IPS DF 6.9 (cell line): ENCODE measurements at places on chromosomes 2 and 18.

DNA sequence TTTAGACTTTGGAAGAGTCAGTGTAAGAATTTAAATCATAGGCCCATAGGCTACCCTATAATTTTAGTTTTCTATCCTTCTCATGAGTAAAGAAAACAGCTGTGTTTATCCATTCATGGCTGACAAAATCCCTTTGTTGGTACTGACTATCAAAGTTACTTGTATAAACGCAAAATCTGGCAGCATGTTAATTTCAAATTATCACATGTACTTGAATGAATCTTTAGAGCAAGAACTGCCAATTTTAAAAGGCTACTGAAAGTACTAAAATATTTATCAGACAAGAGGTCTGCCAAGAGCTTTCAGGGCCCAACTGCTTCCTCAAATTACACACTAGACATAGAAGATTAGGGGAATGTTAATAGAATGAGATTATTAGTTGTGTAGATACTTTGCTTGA is 66.6 kb downstream of the MYL12B start:
- no peak for DNase-seq

DNA sequence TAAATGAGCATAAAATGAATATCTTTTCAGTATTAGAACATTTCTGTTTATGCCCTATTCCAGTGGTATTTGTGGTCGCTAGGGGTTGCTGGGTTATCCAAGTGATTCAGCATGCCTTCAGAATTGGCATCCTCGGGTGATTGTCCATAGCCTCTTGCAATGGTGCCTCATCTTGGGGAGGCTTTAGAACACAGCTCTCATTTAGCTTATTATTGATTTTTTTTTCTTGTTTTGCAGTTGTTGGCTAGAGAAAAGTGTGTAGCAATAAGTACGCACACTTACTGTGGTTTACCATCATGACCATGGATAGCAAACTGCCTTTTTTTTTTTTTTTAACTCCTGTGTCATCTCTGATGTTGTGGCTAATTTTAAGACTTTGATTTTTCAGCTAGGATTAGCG is 33.6 kb downstream of the PLEKHA3 start:
- DNase-seq = no peak

GRCh38 chr2:75539955-75540716 is 20.6 kb downstream of the EVA1A start:
- no peak for DNase-seq

DNA sequence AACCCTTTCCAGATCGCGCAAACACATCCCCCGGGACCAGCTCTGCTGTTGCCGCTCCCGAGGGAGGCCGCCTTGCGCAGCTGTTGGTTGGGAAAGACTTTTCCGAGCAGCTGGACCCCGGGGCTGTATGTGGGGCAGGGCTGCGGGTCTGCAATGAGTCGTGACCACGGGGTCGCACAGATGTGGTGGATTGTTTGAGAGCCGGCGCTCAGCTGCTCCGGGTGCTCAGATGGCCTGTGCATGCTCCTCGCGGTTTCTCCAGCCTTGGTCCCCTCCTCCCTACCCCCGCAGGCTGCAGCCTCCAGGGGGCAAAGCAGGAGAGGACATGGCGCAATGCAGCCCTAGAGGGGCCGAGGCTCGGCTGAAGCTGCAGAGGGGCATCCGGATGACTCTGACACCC is 105.2 kb upstream of the OTOS start:
- no peak for DNase-seq

- no peak for DNase-seq
Observed at GRCh38 chr2:45145073-45145899, 136.0 kb upstream of the SIX2 start.

- DNase-seq = no peak
Observed at GRCh38 chr2:201715459-201715858, 17.0 kb upstream of the MPP4 start.

- no peak for DNase-seq
Observed at GRCh38 chr2:180952082-180952481, 28.3 kb upstream of the UBE2E3 start.

DNA sequence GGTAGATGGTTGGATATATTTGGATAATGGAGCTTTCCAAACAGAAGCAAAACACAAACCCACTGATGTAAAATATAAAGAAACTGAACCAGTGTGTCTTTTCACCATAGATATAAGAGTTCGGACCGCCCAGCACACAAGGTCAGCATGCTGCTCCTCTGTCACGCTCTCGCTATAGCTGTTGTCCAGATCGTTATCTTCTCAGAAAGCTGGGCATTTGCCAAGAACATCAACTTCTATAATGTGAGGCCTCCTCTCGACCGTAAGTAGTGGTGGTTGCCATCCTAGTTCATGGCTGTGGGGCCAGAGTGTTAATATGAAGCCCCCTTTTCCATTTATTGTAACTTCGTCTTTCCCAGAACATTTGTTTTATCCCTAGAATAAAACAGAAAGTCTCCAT is 125.2 kb upstream of the LYPD6 start:
- no peak for DNase-seq

- no peak for DNase-seq
Observed at GRCh38 chr2:121682396-121683298, 33.4 kb upstream of the CLASP1 start.

DNA sequence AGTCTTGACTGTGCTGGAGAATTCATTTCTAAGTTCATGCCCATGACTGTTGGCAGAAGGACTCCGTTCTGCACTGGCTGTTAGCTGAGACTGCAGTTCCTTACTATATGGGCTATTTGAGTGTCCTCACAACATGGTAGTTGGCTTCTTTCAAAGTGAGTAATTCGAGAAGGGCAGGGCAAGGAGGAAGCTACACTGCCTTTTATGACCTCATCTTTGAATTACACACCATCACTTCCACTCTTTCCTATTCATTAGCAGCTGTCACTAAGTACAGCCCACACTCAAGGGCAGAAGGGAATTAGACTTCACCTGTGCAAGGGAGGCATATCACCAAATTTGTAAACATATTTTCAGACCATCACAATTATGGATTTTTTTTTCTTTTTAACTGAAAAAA is 55.9 kb upstream of the EPAS1 start:
- DNase-seq = no peak

- DNase-seq = no peak
Observed at GRCh38 chr2:63052411-63053080, 1.9 kb downstream of the OTX1 start.

GRCh38 chr2:218289639-218290315 is 2.5 kb downstream of the TMBIM1 start:
- no peak for DNase-seq

DNA sequence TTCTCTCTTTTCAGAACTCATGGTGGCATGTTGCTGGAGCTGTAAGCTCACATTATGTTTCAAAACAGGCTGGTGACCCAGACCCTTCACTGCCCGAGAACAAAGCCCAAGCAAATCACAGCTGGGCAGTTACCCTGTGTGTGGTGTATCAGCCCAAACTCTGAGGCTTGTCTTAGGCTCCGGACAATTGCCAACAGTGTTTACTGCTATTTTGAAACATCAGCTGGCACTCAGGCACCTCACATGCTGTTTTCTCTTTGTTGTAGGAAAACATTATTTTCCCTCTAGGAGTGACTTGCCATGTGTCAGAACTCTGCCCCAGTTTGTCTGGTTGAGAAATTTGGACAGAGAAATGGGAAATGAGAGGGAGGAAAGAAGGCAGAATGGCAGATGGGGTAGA is 237.6 kb upstream of the APCDD1 start:
- DNase-seq = no peak

GRCh38 chr2:63118821-63119220 is 68.2 kb downstream of the OTX1 start:
- DNase-seq = no peak

DNA sequence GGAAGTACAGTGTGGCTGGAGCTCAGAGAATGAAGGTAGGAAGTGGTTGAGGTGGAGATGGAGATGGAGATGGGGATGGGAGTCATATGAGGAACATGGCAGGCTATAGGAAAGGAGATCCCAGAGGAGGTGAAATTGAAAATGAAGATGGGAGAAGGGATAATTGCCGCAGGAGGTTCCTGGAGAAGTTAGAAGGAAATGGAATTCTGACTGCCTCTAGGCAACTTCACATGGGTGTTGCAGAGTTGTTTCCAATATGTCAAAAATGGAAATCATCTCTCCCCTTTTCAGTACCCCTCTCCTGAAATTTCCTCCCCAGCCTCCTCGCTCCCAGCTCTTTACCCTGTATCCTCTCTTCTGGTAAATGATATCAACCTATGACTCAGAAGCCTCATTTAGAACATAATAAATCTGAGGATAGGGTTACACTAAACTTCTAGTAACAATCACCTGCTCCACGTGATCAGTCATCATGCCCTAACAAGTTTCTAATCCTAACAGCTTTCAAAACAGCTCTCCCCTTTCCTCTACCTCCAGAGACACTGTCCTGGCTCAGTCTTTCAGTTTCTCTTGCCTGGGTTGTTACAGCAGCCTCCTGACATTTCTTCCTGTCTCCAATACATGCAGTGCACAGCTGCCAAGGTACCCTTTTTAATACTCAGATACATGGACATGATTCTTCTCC is 201.9 kb upstream of the RBMS1 start:
- DNase-seq = no peak

- DNase-seq = no peak
Observed at GRCh38 chr2:31810200-31810917, 200.4 kb downstream of the MEMO1 start.

GRCh38 chr2:44768438-44769236 is 172.9 kb upstream of the SIX3 start:
- DNase-seq = no peak

- peak; percentile 74 for DNase-seq
Observed at GRCh38 chr2:234135750-234136221, 85.3 kb downstream of the SPP2 start.

DNA sequence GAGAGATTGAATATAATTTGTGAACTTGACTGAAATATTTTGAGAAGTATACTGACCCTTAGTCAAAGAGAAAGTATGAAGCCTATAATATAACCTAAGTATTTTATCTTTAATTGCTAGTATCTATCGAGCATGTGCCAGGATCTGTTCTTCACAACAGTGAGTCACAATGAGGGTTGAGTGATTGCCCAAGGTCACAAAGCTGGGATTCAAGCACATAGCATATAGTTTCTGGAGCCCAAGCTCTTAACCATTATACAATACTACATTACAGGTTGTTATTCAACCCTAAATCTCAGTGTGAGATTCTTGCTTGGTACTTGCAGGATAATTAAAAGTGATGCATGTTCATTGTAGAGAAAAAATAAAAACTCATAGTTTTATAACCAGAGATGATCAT is 97.2 kb downstream of the RAB3GAP1 start:
- no peak for DNase-seq

- DNase-seq = no peak
Observed at GRCh38 chr2:45908316-45909170, 257.1 kb downstream of the PRKCE start.

DNA sequence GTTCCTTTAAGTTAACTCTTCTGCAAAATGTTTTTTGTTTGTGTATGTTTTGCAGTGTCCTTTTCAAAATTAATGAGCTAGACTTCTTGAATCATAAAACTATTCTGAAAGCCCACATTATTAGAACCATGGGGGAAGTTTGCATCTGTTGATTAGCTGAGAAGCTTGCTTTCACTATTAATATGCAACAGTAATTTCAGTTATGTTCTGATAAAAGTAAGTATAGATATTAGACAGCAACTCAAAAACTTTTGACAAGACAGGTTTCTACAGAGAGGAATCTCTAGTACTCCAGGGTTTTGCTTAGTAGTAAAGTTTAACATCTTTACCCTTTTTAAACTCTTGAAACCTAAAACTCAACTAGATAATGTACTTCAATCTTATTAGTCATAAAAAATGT is 147.8 kb downstream of the UBE2E3 start:
- no peak for DNase-seq

DNA sequence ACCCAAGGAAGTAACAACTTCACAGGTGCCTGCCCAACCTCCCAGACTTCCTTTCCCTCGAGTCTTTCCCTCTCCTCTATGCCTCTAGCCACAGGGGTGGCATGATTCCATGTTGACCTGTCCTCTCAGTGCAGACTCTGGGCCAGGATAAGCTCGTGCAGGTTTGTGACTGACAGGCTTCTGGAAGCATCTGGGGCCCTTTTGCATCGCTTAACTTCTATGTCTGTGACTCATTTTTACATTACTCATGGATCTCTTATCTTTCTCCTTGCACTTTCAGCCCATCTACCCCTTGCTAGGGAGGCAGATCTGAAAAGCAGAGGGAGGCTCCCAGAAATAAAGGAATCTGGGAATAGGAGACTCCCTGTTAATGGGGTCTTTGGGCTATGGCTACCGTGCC is 98.5 kb upstream of the RIOK3 start:
- DNase-seq = no peak

- no peak for DNase-seq
Observed at GRCh38 chr18:10367836-10368235, 86.6 kb upstream of the APCDD1 start.

DNA sequence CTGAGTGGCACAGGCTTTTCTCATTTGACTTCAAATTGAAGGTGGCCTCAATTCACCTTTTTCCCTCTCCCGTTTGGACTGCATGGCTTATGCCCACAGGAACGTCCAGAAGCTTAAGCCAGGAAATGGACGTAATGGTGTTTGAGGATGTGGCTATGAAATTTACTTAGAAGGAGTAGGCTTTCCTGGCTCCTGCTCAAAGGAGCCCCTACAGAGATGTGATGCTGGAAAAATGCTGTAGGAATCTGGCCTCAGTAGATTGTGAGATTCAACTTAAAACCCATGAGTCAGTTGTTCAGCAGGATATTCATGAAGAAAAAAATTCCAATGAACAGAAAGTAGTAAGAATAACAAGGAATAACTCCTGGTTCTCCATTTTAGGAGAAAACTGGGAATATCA is 129.0 kb downstream of the ICOS start:
- DNase-seq = no peak

DNA sequence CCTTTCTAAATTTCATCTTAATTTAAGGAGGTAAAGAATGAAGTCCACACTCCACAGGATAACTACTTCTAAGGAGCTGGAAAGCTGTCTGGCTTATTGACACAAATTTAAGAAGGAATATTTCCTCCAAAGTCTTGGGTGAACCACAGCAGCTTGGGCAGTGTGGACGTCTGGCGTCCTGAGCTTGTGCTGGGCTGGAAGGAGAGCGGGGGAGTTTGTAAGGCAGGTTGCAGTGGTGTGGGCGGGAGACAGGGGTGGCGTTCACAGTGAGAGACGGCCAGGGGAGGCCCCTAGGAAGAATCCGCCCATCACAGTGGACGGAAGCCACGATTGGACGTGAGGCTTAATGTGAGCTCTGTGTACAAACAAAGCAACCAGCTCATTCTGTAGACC is 25.7 kb downstream of the ADI1 start:
- no peak for DNase-seq

- no peak for DNase-seq
Observed at GRCh38 chr2:226234187-226234586, 565.4 kb downstream of the IRS1 start.

DNA sequence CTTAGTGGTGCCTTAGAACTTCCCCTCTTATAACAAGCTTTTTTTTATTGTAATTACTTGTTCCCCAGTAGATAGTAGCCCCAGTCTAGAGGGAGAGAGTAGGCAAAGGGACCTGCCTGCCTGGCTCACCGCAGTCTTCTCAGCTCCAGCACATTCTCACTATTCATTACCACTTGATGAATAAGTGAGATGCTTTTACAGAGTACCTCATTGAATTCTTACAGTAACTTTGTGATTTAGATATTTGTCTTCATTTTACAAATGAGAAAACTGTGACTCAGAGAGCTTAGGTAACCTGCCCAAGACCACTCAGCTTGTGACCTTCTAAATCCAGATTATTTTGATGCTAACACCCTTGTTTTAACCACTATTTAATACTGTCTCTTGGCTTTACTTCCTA is 77.8 kb downstream of the CHRNA1 start:
- no peak for DNase-seq

GRCh38 chr2:60549928-60550177 is 3.6 kb downstream of the BCL11A start:
- DNase-seq = no peak
